Breast epithelium (tissue), 4 donors: ENCODE measurements at places on chromosomes 1 and 21. TPM values are rescaled to one million over a fixed set of nuclear protein-coding genes. Genes with fewer than 3 reads are reported as not detected.

- DNase-seq: no peak
These were observed 18.4 kb downstream of the LORICRIN start for GRCh38 chr1:153277852-153278251.

Gene PRAMEF6
- total RNA-seq: not detected

- no peak for DNase-seq
These were observed 88.5 kb downstream of the TTLL7 start for GRCh38 chr1:83910461-83910860.

DNA sequence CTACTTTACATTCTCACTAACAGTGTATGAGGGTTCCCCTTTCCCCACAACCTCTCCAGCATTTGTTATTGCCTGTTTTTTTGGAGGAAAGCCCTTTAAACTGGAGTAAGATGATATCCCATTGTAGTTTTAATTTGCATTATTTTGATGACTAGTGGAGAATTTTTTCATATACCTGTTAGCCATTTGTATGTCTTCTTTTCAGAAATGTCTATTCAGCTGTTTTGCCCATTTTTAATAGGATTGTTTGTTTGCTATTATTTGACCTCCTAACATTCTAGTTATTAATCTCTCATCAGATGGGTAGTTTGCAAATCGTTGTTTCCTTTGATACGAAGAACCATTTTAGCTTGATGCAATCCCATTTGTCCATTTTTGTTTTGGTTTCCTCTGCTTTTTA is 165.0 kb downstream of the GLUL start:
- no peak for DNase-seq

GRCh38 chr1:52697795-52698674 is at the start of gene COA7:
Gene COA7, minus strand, starts transcription at chr1:52698347. Its CDS starts 21 bp downstream, at chr1:52698326.
- DNase-seq: peak; percentile 74

DNA sequence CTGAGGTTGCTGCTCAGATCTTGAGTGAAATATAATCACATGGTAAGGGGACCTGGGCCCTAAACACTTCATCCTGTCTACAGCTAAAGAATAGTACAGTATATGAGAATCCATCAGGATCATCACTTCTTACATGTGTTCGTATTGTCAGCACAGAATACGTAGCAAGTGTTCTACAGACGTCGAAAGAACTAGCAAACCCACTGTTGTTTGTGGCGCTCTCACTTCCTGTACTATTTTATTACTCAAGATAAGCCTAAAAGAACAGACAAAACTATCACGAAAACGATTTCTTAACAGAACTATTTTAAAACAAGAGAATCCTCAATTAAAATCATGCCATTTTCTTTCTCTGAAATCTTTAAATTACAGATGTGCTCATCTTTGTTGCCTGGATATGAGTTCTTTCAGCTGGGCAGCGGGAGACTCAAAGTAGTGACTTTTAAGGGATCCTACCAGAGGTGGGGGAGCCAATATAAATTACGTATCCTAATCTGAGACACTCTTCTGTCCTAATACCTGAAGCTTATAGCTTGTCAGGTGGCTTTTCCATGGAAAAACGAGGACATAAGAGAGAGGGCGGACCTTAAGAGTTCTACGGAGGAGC is 724 bp downstream of the ST7L start:
- DNase-seq: no peak

- DNase-seq: no peak
These were observed 210.3 kb downstream of the TOMM20 start for GRCh38 chr1:234918181-234918841.

DNA sequence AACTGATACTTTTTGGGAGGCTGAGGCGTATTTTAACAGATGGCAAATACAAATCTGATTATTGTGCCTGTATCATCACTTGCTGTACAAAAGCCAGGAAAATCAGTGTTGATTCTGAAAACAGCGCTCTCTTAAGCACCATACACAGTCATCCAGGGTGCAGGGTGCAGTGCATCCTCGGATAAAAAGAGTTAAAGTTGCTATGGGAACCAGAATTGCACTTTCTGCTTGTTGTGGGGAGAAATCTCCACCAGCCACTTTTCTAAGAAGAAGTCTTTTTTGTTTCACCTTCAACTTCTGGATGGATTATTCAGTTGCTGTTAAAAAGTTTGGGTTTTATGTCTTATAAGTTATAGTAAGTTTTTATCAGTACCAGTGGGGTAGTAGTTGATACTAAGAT is 3.8 kb downstream of the LAMC1 start:
- no peak for DNase-seq

DNA sequence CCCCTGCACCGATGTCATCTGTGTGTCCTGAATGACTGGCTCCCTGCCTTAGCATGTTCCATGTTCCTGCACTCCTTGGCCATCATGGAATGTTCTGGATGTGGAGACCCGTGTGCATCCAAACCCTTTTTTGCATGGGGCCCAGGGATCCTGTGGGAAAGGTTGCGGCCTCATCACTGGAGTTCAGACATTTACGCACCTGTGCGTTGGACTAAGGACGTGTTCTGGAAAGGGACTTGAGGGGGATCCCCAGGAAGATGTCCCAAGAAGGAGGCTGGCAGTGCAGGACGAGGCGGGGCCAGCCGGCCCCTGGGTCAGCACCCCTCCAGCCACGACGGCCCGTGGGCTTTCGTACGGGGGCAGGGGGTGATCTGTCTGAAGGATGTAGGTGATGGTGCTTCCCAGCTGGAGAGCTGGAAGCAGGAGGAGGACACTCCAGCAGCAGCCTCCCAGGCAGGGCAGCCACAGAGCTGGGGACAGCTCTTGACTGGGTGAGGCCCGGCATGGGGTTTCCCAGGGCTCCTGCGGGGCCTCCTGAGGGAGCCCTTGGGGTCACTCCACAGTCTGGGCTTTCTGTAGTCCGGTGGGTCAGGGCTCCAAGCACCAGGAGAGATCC is 67.2 kb downstream of the SCCPDH start:
- no peak for DNase-seq

GRCh38 chr1:178798232-178798861 is 72.5 kb downstream of the ANGPTL1 start:
- no peak for DNase-seq

DNA sequence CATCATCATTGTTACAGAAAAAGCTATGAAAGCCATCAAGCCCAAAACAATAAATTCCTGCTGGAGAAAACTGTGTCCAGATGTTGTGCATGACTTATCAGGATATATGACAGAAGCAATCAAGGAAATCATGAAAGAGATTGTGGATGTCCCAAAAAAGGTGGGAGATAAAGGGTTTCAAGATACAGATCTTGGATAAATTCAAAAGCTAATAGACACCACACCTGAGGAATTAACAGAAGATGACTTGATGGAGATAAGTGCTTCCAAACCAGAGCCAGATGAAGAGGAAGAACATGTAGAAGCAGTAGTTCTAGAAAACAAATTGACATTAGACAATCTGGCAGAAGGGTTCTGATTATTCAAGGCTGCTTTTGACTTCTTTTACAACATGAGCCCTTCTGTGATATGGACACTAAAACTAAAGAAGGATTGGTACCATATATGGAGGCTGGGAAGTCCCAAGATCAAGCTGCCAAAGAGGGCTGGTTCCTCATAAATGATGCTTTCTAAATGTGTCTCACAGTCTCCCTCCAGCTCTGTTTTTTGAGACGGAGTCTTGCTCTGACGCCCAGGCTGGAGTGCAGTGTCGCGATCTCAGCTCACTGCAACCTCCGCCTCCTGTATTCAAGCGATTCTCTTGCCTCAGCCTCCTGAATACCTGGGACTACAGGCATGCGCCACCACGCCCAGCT is 32.1 kb upstream of the LRIG2 start:
- no peak for DNase-seq

Gene CELA3B
- not detected for total RNA-seq

DNA sequence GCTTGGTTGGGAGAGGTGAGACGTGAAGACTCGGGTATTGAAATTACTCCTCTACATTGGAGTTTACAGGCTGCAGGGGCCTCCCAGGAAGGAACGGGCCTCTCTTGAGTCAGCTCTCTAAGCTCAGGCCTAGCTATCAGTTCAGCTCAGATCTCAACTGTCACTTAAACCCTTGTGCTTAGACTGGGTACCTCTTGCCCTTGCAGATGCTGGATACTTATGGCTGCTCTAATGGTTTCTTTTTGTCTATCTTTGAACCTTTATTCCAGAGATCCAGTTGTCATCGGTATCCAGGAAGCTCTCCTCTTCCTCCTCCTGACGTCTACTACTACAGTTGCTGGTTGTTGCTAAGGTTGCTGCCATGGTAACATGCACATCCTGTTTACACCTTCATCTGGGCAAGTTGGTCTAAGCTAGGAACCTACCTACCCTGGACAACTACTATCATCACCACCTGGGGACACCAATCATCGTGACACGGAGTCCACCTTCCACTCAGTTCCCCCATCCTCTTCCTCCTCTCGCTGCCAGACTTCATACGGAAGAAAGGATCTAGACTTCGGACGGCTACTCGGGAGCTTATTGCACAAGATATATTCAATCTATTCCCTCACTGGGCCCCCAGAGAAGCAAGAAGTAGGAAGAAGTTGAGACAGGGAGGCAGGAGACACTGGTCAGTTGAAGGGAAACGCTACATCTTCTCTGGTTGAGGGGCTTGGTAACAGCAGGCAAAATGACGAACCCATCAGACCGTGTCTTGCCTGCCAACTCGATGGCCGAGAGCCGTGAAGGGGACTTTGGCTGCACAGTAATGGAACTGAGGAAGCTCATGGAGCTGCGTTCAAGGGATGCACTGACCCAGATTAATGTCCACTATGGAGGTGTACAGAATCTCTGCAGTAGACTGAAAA is 56.1 kb downstream of the ATP2B4 start:
- no peak for DNase-seq

DNA sequence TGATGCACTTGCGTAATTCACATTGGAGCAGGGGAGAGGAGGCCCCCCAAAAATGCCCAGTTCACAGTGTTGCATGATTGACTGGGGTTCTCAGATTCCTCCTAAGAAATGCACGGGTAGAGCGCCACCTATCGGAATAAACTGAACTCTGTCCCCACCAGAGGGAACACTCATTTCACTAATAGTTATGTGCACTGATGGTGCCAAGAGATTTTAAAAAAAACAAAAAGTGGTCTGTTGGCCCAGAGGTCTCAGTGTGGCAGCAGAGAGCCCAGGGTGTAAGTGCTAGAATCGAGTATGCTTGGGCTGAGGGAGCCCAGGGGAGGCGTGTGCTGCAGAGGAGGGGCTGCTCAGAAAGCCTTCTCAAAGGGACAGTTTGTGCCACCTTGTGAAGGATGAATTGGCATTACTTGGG is 6.9 kb downstream of the PINK1 start:
- DNase-seq: no peak

GRCh38 chr21:17921579-17922530 is 102.7 kb upstream of the C21orf91 start:
- DNase-seq: no peak

DNA sequence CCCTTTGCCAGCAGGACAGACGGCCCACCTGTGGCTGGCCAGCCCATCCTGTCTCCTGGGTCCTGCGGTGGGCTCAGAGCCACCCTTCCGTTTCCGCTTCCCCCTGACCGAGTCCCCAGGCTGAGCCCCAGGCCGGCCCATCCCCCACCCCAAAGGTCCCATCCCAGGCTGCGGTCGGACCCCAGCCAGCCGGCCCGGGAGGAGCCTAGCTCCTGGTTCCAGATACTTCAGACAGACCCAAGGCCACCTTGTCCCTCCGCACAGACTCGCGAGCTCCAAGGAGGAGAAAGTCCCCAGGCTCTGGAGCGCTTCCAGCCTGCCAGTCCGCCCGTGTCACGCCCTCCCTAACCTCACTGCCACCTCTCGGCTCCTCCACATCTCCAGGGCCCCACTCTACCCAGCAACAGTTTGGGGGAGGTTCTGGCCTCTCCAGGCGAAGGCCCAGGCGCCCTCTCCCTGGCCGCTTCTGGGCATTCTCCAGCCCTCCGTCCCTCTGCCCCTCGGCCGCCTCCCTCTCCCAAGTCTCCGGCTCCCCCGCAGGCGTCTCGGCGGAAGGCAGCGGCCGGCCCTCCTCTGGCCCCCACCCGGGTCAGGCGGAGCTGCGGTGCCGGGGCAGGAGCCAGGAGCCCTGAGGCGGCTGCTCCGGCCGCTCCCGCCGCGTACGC is 835 bp downstream of the LRRN2 start:
- DNase-seq: no peak

Gene OR2L8
- total RNA-seq: not detected

GRCh38 chr1:84254703-84255238 is 46.7 kb upstream of the SAMD13 start:
- DNase-seq: no peak

- no peak for DNase-seq
These were observed 15.9 kb downstream of the SMIM12 start for GRCh38 chr1:34843392-34844251.

DNA sequence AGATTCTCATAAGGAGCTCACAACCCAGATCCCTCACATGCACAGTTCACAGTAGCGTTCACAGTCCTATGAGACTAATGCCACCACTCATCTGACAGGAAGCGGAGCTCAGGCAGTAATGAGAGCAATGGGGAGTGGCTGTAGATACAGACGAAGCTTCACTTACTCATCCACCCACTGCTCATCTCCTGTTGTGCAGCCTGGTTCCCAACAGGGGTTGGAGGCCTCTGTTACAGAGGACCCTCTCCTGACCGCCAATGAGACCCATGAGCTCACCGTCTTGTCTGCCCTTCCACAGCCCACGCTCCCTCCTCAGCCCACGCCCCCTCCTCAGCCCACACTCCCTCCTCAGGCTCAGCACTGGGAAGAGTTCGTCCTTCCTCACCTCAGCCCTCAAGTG is 39.6 kb downstream of the RSPH1 start:
- DNase-seq: no peak

- no peak for DNase-seq
These were observed 55.9 kb downstream of the CNST start for GRCh38 chr1:246622035-246622652.

Gene C1orf87
- total RNA-seq: not detected

DNA sequence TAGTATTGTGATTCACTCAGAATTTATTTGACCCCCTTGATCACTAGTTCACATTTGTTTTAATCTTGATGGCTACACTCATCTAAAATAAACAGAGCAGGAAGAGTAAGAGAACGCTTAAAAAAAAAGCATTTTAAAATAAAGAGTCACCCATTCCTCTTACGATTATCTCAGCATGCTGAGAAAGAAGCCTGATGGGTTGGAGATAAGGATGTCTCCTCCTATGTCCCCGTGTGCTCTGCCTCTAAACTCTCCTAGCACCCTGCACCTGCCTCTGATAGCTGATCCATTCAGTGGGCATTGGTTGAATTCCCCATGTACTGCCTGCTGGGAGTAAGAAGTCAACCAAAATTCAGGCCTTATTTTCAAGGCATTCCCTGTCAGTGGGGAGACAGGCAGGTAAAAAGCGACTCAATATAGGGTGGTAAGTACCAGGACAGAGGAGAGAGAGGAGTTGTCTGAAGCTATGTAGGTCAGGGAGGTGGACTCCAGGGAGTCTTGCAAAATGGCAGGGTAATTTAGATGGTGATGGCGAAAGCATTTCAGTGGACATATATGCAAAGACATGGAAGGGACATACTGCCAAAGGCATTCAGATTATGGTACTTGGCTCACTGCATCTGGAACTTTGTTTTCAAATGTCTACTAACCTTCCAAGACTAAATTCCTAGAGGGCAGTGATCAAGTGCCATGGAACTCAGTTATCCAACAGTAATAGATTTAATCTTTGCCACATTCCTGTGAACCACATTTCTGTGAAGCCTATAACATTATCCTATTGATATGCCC is 18.4 kb downstream of the ELAVL4 start:
- no peak for DNase-seq

Gene GBP6
- not detected for total RNA-seq

Gene CCDC27
- not detected for total RNA-seq

GRCh38 chr1:229880271-229881170 is 186.5 kb upstream of the GALNT2 start:
- no peak for DNase-seq

- no peak for DNase-seq
These were observed 346.8 kb downstream of the KIF26B start for GRCh38 chr1:245501633-245502032.

GRCh38 chr21:38346286-38346685 is 89.5 kb downstream of the KCNJ15 start:
- DNase-seq: no peak

Gene UTP25
- 15.5 TPM for total RNA-seq

Gene DENND2D
- total RNA-seq: 70.8 TPM
